Ovary (tissue), 10 donors: ENCODE measurements at places on chromosomes 11 and 22.

DNA sequence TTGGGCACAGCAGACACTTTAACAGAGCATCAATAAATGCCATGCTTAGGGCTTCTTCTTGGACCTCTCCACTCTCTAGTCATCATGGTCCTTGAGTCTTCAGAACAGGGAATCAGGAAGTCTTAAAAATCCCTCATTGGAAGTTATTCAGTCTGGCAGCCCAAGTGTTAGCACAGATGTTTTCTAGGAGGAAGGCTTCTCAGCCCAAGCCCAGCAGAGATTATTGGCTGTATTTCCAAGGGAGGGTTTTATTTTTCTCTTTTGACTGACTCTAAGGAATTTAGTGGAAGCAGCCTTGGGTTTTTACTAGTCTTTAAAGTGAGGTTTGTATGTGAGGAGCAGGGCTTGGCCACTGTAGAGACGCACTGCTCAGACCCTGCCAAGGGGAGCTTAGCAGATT, 41.9 kb downstream of the CEP164 start:
- DNase-seq: no peak

GRCh38 chr22:30870451-30871345, 97.9 kb downstream of the MORC2 start:
- no peak for DNase-seq

DNA sequence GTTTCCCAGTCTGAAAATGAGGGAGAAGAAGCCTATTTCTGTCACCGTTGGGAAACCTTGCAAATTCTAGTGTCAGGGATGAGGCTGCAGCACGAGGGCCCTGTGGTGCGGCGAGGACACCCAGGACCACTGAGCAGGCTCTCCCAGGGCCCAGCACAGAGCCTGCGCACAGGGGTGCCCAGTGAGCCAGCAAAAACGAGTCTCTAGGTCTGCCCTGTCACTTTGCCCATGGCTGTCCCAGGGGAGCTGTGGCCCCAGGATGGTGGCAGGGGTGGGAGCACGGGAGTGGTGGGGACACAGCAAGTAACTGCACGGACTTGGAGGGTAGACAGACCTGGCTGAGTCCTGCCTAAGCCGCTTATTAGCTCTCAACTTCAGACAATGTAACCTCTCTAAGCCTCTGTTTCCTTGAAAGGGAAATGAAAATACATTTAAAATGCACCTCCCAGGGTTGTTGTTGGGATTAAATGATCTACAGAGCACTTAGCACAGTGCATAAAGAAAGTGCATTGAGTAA, 44.2 kb downstream of the DSCAML1 start:
- no peak for DNase-seq

DNA sequence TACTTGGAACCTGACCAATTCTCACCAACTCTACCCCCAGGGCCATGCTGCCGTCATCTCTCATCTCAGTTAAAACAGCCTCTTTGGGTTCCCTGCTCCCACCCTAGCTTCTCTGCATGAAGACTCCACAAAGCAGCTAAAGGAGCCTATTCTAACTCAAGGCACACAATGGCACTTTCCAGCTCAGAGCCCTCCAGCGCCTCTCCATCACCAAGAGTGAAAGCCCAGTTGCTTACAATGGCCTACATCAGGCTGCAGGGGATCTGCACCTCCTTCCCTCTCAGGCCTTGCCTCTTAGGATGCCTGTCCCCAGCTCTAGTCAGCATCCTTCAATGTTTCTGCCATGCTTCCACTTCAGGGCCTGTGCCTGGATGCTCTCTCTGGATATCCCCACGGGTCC, 83.7 kb upstream of the GNAZ start:
- DNase-seq: no peak

DNA sequence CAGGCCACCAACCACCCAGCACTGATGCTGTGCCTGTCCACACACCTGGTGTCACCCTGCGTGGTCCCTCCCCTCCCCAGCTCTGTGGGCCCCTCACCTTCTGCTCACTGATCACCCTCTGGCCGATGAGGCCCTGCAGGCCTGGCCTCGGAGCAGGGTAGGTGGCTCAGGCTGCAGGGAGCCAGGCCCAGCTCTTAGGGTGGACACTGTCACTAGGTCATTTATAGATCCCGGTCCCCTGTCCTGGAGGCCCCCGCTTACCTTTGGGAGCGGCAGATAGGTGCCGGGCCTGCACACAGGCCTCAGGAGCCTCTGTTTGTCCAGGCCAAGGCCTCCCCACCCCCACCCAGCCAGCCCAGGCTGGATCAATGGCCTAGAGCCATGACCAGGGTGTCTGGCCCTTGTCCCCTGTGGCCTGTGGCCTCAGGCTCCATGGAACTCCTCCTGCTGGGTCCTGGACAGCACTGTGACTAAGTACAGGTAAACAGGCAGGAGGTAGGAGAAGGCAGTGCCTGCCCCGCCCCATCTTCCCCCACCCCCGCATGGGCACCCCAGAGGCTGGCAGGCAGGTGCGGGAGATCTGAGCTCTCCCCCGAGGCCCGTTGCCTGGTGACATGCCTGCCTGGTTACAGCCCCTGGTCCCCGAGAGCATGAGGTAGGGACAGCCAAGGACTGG, at the start of gene TMPRSS6:
TMPRSS6 (minus strand) TSS at position 472 of the 676 bp plus-strand sequence. CDS start 6,296 bp downstream, outside the sequence.
- no peak for DNase-seq

GRCh38 chr11:14346303-14346955, 12.6 kb downstream of the RRAS2 start:
- DNase-seq: no peak

GRCh38 chr11:88288560-88288959, 49.0 kb downstream of the CTSC start:
- DNase-seq: no peak
